ENCODE measurements at places on chromosomes 11 and 22.

GRCh38 chr11:69201764-69202370, 46.1 kb downstream of the SMIM38 start:
- no peak for DNase-seq

- no peak for DNase-seq
These were observed 515.1 kb downstream of the CNTN5 start for GRCh38 chr11:99535819-99536218.

DNA sequence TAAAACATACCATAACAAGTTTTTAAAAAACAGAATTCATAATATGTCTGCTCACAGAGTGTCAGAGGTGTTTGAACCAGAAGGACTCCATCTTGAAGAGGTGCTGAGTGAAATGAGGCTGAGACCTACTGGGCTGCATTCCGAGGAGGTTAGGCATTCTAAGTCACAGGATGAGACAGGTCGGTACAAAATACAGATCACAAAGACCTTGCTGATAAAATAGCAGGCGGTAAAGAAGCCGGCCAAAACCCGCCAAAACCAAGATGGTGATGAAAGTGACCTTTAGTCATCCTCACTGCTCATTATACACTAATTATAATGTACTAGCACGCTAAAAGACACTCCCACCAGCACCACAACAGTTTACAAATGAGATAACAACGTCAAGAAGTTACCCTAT, 116.4 kb downstream of the ARHGAP32 start:
- DNase-seq, result no peak

DNA sequence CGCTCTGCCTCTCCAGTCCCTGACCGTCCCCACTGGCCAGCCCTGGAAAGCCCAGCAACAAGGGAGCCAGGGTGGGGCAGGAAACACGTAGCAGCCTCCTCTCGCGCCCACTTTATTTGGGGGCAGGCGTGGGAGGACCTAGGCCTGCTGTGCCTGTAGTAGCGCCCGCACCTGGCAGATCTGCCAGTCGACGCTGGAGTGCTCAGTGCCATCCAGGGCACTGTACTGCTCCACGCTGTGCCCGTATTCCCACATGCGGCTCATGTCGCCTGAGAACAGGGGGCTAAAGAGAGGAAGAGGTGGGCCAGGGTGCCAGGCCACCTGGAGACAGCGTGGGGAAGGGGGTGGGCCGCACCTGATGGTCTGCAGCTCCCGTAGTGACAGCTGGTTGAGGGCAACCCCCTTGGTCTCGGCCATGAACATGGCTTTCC, 17.0 kb upstream of the DRICH1 start:
- DNase-seq, result no peak

DNA sequence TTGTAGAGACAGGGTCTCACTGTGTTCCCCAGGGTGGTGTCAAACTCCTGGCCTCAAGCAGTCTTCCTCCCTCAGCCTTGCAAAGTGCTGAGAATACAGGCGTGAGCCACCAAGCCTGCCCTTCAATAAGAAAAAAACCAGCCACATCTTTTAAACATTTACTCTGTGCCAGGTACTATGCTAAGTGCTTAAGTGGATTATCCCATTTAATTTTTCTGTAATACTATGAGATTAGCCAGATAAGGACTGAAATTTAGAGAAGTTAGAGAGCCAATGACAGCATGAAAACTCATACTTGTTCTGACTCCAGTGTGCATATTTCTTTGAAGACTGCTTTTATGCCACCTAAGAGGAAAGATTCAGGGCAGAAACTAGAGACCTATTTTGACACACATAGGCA, 35.7 kb downstream of the PPME1 start:
- no peak for DNase-seq

GRCh38 chr11:78689101-78689500, 114.4 kb upstream of the NARS2 start:
- no peak for DNase-seq

- DNase-seq, result no peak
These were observed 148.3 kb downstream of the JRKL start for GRCh38 chr11:96538104-96538503.

- peak; percentile 58 for DNase-seq
These were observed 20.2 kb downstream of the CHST1 start for GRCh38 chr11:45644981-45645889.

DNA sequence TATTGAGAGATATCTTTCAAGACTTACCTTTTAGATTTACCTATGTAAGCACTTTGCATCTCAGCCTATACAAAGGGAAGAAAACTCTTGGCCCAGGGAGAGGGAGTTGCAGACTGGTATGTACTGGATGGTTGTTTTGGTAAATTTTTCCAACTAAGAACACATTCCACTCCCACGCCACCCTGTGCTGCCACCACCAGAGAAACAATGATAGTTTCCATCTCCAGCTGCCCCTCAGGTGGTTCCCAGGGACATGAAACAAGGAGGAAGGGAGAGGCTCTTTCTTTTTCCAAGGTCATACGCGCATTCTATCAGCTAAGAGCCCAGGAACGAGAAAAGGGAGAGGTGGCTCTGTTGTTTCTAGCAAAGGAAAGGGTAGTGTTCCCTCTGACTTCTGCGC, 34.4 kb downstream of the CCDC34 start:
- no peak for DNase-seq

- no peak for DNase-seq
These were observed 87.9 kb upstream of the PLET1 start for GRCh38 chr11:112348480-112349029.

DNA sequence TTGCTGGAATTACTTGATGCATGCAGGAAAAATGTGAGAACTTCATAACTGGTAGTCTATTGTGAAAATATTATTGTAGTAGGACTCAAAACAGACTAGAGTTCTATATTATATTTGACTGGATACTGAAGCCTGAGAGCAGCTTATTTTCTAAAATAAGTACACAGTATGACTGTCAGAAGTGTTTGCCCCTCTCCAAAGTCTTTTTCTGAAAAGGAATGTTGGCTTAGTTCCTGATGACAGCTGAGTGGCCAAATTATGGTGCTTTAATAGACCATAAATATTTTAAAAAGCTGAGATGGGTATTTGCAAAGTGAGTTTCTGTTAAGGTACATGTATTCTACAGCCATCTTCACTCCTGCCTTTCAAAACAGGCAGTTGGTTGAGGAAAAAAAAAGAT, 13.1 kb downstream of the ZBED5 start:
- no peak for DNase-seq

- DNase-seq, result no peak
These were observed 134.8 kb downstream of the DSCAML1 start for GRCh38 chr11:117662255-117662654.

- DNase-seq, result no peak
These were observed 86.9 kb upstream of the IGLL5 start for GRCh38 chr22:22800716-22801115.

- DNase-seq, result peak; percentile 25
These were observed 7.5 kb downstream of the C11orf24 start for GRCh38 chr11:68264244-68264643.

DNA sequence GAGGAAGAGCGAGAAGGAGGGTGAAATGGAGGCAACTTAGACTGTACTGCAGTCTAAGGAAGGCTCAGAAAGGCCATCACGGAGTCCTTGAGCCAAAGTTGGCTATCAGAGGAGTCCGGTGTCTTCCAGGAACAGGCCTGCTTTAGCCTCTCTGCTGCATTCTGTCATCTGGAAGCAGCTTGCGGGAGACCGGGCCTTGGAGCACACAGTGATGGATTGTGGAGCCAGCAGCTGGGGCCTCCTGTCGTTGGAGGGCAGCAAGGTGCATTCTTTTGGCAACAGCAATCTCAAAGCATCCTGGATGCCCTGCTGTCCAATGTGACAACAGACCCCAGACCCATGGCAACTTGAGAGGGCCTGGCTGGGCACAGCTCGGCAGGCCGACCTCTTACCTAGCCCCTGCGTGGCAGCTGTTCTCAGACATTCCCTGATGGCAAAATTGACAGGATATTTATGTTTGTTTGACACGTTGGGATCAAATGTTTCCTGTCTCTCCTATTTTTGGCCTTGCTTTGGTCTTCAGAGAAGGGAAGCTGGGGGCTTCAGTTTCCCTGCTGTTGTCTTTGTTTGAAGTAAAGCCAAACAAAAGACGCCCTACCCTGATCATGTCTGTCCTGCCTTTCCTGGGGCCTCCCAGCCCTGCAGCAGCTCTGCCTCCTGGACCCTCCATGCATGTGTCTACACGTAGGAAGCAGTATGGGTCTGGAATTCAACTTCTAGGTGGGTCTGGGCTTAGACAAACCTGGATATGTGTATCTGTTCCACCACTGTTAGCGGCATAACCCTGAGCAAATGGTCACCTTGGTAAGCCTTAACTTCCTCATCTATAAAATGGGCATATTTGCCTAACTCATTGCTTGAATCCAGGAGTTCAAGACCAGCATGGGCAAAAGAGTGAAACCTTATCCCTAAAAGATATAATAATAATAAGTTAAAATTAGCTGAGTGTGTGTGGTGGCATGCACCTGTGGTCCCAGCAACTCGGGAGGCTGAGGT, 43.9 kb upstream of the LMO2 start:
- DNase-seq, result no peak

DNA sequence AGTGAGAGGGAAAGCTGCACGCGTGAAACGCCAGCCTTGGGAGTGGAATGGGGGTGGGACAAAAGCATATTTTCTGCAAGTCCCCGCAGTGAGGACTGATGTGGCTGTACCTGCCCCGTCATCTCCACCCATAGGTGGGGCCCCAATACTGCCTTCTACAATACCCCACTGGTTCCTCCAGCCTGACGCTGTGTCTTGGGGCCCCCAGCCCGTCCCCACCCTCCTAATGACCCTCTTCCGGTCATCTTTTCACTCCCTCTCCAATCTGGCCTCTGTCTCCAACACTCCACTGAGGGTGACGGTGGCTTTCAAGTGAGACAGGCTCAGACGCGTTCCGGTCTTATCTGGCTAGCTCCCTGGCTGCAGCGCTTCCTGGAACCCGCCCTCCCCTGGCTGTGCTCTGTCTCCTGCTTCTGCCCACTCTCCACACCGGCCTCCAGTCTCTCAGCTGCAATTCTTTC, 104.2 kb downstream of the MICAL3 start:
- DNase-seq, result no peak

DNA sequence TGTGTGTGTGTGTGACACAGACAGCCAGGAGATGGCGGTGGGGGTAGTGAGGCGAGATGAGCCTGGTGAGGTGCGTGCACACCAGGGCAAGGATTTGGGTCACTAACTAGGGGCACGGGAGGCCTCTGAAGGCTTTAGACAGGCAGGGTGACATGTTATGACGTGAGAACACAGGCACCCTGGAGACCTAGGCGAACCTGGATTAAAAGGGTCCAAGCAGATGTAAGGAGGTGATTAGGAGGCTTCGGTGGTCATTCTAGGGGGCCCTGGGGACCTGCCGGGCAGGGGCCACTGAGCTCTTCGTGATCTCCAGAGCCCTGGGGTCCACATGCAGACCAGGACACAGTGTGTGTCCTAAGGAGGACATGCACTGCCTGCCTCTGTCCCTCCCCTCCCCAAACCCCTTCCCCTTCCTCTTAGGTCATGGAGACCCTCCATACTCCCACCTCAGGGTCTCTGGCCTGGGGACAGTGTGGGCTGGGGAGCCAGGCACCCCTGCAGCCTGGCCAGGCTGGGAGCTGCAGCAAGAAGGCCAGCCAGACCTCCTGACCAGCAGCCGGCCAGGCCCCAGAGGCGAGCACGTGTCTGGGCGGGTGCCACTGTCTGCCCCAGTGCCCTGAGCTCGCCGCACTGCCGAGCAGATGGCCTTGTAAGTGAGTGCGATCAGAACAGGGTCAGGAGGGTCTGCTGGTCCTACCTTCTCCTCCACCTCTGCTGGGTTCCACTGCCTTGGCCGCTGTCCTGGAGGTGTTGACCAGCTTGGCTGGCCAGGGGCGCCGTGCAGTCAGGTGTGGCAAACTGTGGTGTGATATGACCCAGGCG, 32.1 kb downstream of the IFT27 start:
- DNase-seq, result no peak

- DNase-seq, result no peak
These were observed 70.1 kb upstream of the TTLL12 start for GRCh38 chr22:43256976-43257545.

- no peak for DNase-seq
These were observed 274.4 kb downstream of the C11orf87 start for GRCh38 chr11:109696191-109696897.

DNA sequence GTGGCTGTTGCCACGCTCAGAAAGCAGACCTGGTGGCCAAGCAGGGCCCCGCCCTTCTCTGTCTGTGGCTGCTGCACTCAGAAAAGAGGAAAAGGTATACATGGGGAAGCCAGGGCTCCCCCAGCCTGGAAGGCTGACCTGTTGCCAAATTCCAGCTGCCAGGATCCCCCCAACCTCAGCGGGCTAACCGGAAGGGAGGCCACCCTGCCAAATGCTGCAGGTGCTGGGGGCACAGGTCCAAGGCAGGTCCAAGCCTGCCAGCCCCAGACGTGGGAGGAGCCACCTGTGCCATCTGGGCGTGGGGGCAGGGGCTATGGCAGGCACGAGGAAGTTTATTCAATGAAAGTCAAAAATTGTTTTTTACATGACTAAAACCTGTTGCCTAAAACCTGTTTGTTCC, 2.6 kb downstream of the NPTXR start:
- no peak for DNase-seq

DNA sequence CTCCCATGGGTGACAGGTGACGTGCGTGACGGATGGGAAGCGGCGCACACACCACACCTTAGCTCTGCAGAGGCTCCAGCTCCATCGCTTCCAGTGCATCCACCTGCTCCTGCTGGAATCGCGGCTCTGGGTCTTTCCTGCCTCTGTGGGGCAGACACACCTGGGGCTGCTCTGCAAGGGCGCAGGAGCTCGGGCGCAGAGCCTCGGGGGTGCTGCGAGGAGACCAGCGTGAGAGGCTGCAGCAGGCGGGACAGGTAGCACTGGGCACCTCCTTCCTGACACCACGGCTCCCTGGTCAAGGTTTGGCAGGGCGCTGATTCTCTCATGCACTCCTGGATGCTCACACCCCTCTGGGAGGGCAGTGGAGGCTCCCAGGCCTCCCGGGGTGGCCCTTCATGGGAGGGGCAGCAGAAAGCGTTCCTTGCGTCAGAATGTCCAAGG, 1494.3 kb downstream of the BRD1 start:
- DNase-seq, result no peak

DNA sequence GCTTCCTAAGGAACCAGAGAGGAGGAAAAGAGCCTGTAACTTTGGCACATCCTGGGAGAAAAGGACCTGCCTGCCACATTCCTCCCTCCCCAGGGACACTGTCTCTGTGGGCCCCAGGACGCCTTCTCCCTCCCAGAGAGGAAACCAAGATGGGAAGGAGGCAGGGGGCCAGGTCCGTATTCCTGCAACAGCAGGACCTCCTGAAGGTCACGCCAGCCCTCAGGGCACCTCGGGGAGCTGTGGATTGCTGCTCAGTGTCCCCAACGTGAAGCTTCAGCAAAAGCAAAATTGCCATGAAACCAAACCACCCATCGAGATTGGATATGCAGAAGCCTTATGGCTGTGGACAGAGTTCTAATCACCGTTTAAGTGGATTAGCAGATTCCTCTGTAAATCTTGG, 86.7 kb downstream of the ARHGAP8 start:
- no peak for DNase-seq

- DNase-seq, result no peak
These were observed 11.7 kb upstream of the CHRM4 start for GRCh38 chr11:46402957-46403902.

- DNase-seq, result no peak
These were observed 40.4 kb upstream of the AMPD3 start for GRCh38 chr11:10414659-10415058.

- DNase-seq, result no peak
These were observed 20.3 kb upstream of the MICAL3 start for GRCh38 chr22:18044548-18045271.

Data from vagina (tissue), 2 donors.